Naive B cell (primary cell): ENCODE measurements at places on chromosomes 5 and 9.

DNA sequence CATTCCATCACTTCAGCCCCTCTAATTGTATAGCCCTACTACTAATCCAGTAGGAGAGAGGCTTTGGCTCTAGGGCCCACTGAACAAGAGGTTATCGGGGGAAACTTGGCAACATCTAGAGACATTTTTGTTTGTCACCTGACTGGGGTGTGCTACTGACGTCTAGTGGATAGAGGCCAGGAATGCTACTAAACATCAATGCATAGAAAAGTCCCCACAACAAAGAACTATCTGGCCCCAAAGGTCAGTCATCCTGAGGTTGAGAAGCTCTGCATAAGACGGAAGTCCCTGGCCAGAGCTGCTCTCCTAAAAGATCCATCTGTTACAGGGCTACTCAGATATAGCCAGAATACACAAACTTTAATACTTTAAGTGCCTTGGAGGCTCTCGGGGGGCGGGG is 570.6 kb upstream of the KLF4 start:
- no peak for DNase-seq

DNA sequence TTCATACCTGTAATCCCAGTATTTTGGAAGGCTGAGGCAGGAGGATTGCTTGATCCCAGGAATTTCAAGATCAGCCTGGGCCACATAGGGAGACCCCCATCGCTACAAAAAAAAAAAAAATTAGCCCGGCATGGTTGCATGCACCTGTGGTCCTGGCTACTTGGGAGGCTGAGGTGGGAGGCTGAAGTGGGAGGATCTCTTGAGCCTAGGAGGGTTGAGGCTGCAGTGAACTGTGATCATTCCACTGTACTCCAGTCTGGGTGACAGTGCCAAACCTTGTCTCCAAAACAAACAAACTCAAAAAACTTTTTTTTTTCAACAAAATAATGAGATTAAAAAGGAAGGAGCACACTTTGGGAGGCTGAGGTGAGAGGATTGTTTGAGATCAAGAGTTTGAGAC is 14.2 kb downstream of the KIAA1958 start:
- no peak for DNase-seq

- no peak for DNase-seq
Measured at GRCh38 chr9:120846906-120847305, 4.2 kb upstream of the PSMD5 start.

GRCh38 chr5:135054546-135054945 is 20.5 kb upstream of the PITX1 start:
- DNase-seq, result no peak
